ENCODE measurements at places on chromosomes 13 and 19. TPM values are rescaled to one million over a fixed set of nuclear protein-coding genes. Genes with fewer than 3 reads are reported as not detected.
A peak's percentile ranks its signal among the peaks of the same experiment; 100 is the strongest.

GRCh38 chr13:27500806-27501534 is 50.6 kb upstream of the MTIF3 start:
- H3K36me3 ChIP-seq = no peaks in the 10 kb centered on the region
- H3K4me1 ChIP-seq = no peaks in the 10 kb centered on the region
- no peak overlapping the region for H3K4me3 ChIP-seq
- no peak overlapping the region for H3K27ac ChIP-seq

- no peak overlapping the region for H3K4me3 ChIP-seq
- H3K4me1 ChIP-seq = peaks cover 18% of the 10 kb centered on the region
- H3K27ac ChIP-seq = no peak overlapping the region
- peaks cover 14% of the 10 kb centered on the region for H3K36me3 ChIP-seq
- peaks cover 3% of the 10 kb centered on the region for H3K27me3 ChIP-seq
Measured at GRCh38 chr13:99258946-99259345, 767 bp upstream of the GPR18 start.

DNA sequence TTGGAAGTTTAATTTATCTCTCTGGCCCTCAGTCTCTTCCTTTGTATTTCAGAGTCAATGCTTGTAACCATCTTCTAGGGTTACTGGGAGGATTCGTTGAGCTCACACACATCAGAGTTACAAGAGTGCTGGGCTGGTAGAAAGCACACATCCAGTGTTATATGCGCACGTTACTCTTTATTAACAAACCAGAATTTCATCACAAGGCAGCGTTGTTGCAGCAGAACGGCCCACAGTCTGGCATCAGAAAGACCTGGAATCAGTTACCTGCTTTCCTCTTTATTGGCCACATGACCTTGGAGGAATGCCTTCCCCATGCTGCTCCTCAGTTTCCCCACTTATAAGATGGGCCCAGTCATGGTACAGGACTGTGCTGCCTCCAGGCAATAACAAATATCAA is 3.9 kb downstream of the ZNF865 start:
- H3K27me3 ChIP-seq = peaks cover 1% of the 10 kb centered on the region
- peaks cover 32% of the 10 kb centered on the region for H3K4me1 ChIP-seq

DNA sequence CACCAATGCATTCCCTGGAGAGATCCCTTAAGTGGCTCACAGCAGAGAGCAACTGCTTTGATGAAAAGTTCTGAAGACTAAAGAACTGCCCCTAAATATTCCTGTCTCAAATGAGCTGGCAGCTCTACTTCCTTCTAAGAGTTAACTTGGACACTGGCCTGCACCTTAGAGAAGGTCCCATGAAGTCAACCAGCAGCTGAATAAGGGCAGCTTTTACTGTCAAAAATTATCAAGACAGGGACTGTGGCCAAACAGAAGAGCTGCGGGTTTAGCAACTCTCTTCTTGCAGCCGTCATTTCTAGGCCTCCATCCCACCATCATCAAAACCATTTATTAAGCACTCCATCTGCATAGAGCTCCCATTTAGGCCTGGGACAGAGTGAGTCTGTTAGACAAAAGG is 491.1 kb upstream of the TSHZ3 start:
- no peaks in the 10 kb centered on the region for H3K27me3 ChIP-seq
- no peak overlapping the region for H3K27ac ChIP-seq
- no peaks in the 10 kb centered on the region for H3K36me3 ChIP-seq
- no peak overlapping the region for H3K4me3 ChIP-seq
- H3K4me1 ChIP-seq = no peaks in the 10 kb centered on the region

- H3K4me1 ChIP-seq = peaks cover 6% of the 10 kb centered on the region
- DNase-seq = peak; percentile 24
- H3K36me3 ChIP-seq = no peaks in the 10 kb centered on the region
- H3K27me3 ChIP-seq = no peaks in the 10 kb centered on the region
- peak overlapping the region; percentile 81 for H3K4me3 ChIP-seq
Measured at GRCh38 chr19:38869836-38870607, 8.1 kb downstream of the RINL start.

DNA sequence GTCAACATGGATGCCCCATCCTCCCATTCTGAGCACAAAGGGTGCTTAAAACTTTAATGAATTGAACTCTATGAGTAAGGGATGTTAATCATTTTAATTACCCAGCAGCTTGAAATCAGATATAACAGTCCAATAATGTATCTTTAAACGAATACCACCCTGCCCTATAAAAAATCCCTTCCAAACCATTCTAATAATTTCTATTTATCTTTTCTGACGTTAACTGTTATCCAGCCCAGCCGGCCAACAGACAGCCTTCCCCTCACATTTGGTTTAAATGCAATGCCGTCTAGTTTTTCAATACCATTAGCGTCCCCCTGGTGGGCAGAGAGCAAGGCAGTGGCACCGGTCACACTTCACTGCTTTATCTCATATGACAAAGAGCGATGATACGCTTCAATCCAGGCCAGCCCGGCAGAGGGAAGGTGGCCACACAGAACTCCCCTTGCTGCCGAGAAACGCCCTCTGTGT is 402.2 kb upstream of the ZNF507 start:
- H3K4me3 ChIP-seq = no peak overlapping the region
- no peaks in the 10 kb centered on the region for H3K36me3 ChIP-seq
- DNase-seq = no peak
- H3K27ac ChIP-seq = no peak overlapping the region
- no peaks in the 10 kb centered on the region for H3K4me1 ChIP-seq

- peaks cover 24% of the 10 kb centered on the region for H3K36me3 ChIP-seq
- H3K4me3 ChIP-seq = no peak overlapping the region
- DNase-seq = no peak
- H3K4me1 ChIP-seq = peaks cover 28% of the 10 kb centered on the region
Measured at GRCh38 chr19:15109768-15110417, 2.7 kb downstream of the SYDE1 start.

The NCCRP1 gene
- total RNA-seq = not detected

The OVOL3 gene
- not detected for total RNA-seq

GRCh38 chr13:109945206-109945960 is 159.0 kb upstream of the IRS2 start:
- no peaks in the 10 kb centered on the region for H3K27me3 ChIP-seq
- H3K4me1 ChIP-seq = peaks cover 26% of the 10 kb centered on the region
- no peak overlapping the region for H3K4me3 ChIP-seq
- H3K36me3 ChIP-seq = peaks cover 8% of the 10 kb centered on the region
- peak; percentile 87 for DNase-seq

- DNase-seq = no peak
- peak overlapping the region; percentile 97 for H3K4me3 ChIP-seq
Measured at GRCh38 chr19:35750167-35750566, 1.8 kb downstream of the LIN37 start.

GRCh38 chr19:3320354-3320670 is 46.1 kb upstream of the NFIC start:
- peaks cover 9% of the 10 kb centered on the region for H3K4me1 ChIP-seq
- H3K27me3 ChIP-seq = peaks cover 16% of the 10 kb centered on the region
- H3K36me3 ChIP-seq = no peaks in the 10 kb centered on the region
- no peak overlapping the region for H3K27ac ChIP-seq
- H3K4me3 ChIP-seq = no peak overlapping the region

DNA sequence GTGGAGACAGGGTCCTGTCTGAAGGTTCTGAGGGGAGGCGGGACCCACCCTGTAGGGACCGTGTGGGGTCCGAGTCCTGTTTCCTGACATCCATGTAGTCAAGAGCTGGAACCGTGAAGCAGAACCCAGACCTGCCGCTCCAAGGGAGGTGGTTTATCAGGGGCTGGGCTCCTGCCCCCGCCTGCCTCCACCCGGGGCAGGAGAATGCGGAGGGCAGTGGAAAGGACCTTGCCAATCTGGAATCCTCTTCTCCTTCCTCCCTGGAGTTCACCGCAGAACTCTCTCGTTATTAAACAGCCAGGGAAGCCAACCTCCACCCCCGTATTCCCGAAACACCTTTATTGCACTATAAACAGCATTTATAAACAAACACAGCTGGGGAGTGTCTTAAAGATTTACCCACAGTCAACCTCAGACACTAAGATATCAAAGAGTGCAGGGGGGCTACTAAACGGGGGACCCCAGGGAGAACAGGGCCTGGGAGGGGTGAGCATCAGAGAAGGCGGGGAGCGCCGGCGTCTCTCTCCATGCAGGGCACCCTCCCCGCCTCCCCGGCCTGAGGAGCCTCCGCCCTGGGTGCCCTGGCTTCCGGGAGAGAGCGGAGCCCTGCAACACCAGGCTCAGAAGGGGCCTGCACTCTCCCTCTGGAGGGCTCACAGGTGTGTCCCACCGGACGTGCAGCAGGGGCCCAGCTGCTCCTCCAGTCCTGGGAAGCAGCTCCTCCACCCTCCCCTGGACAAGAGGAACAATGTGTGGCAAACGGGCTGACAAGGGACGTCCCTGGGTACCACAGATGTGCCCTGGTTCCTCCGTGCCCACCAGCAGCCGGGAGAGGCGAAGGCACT is 3.6 kb downstream of the C2CD4C start:
- H3K27me3 ChIP-seq = peaks cover 3% of the 10 kb centered on the region
- no peak overlapping the region for H3K4me3 ChIP-seq
- 0 out of 2 replicates have a peak, but pooled peaks cover 4% of the 10 kb centered on the region for H3K4me1 ChIP-seq

- H3K4me3 ChIP-seq = no peak overlapping the region
- no peak overlapping the region for H3K27ac ChIP-seq
Measured at GRCh38 chr13:111359237-111359915, 38.9 kb downstream of the TEX29 start.

GRCh38 chr13:80121038-80121437 is 219.9 kb downstream of the SPRY2 start:
- peaks cover 20% of the 10 kb centered on the region for H3K4me1 ChIP-seq
- H3K36me3 ChIP-seq = no peaks in the 10 kb centered on the region
- no peak for DNase-seq
- no peak overlapping the region for H3K4me3 ChIP-seq
- H3K27me3 ChIP-seq = no peaks in the 10 kb centered on the region
- no peak overlapping the region for H3K27ac ChIP-seq

GRCh38 chr13:90039516-90039915 is 1308.0 kb upstream of the MIR17HG start:
- no peaks in the 10 kb centered on the region for H3K27me3 ChIP-seq
- H3K4me3 ChIP-seq = no peak overlapping the region
- no peak for DNase-seq
- no peaks in the 10 kb centered on the region for H3K36me3 ChIP-seq

- H3K36me3 ChIP-seq = no peaks in the 10 kb centered on the region
- no peak overlapping the region for H3K27ac ChIP-seq
- H3K4me1 ChIP-seq = no peaks in the 10 kb centered on the region
- no peak for DNase-seq
Measured at GRCh38 chr13:111518161-111518792, 197.8 kb downstream of the TEX29 start.

GRCh38 chr19:51586103-51586728 is 15.1 kb downstream of the ZNF175 start:
- H3K36me3 ChIP-seq = peaks cover 92% of the 10 kb centered on the region
- H3K4me1 ChIP-seq = no peaks in the 10 kb centered on the region
- DNase-seq = no peak
- H3K4me3 ChIP-seq = no peak overlapping the region
- no peak overlapping the region for H3K27ac ChIP-seq

The DKKL1 gene
- not detected for total RNA-seq

GRCh38 chr19:54420383-54421168 is 5.3 kb downstream of the TTYH1 start:
- DNase-seq = no peak
- H3K4me1 ChIP-seq = peaks cover 5% of the 10 kb centered on the region
- H3K27ac ChIP-seq = no peak overlapping the region
- H3K4me3 ChIP-seq = no peak overlapping the region
- H3K27me3 ChIP-seq = peaks cover 12% of the 10 kb centered on the region

DNA sequence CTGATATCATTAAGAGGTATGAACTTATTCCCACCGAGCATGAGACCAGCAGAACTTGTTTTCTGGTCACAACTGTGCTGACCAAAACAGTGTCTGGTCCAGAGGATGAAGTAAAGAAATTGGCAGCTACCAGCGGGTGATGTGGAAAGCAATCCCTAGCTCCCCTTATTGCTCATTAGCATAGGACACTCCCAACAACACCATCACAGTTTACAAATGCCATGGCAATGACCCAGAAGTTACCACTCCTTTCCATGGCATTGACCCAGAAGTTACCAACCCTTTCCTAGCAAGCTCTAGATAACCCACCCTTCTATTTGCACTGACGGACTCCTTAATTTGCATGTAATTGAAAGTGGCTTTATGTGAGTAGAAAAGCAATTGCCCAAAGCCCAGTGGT is 1856.1 kb downstream of the OLFM4 start:
- H3K4me1 ChIP-seq = no peaks in the 10 kb centered on the region
- no peak overlapping the region for H3K27ac ChIP-seq
- 0 out of 2 replicates have a peak, but pooled peaks cover 4% of the 10 kb centered on the region for H3K36me3 ChIP-seq
- H3K27me3 ChIP-seq = no peaks in the 10 kb centered on the region
- H3K4me3 ChIP-seq = no peak overlapping the region
- DNase-seq = no peak

DNA sequence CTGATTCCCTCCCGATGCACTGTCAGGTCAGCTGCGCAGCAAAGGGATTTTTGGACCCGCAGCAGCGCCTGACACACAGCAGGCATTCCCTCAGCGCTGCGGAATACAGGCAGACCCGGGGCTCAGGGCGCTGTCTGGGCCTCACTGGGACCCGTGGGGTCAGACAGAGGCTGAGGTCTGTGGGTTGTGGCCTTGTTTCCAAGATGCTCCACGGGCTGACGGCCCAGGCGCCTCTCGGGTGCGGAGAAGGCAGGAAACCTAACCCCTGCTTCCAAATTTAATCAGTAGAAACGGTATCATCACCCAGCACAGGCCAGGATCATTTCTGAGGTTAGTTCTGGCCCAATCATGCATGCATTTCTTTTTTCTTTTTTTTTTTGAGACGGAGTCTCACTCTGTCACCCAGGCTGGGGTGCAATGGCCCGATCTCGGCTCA is 686 bp upstream of the RNF126 start:
- peak overlapping the region; percentile 88 for H3K4me3 ChIP-seq
- peaks cover 32% of the 10 kb centered on the region for H3K4me1 ChIP-seq
- H3K27me3 ChIP-seq = peaks cover 3% of the 10 kb centered on the region
- no peaks in the 10 kb centered on the region for H3K36me3 ChIP-seq
- no peak for DNase-seq
- H3K27ac ChIP-seq = peak overlapping the region; percentile 82

DNA sequence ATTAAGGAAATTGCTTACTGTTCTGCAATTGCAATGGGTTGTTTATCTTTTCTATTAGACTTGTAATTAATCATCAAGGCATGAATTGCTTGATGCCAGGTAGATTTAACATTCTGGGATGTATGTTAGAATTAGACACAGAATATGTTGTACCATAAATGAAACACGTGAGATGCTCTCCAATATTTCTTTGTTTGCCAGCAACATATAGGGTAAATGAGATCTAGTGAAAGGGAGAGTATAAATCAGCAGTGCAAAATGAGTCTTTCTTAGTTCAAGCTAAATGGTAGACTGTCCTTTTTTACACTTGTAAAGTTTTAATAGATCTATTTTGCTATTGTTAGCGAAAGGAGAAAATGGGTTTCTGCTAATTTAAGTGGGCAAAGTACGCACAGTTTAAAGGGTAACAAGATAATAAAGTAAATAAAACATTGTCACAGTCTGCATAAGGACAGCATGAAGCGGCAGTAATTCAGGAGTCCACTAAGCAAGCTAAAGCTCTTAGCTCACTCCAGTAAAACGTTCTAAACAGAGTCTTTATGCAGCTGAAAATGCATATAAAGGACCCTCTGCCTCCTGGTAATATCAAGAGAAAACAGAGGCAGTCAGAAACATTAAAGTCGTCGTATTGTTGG is 1137.1 kb downstream of the OLFM4 start:
- no peaks in the 10 kb centered on the region for H3K27me3 ChIP-seq
- H3K27ac ChIP-seq = no peak overlapping the region
- DNase-seq = no peak
- no peaks in the 10 kb centered on the region for H3K4me1 ChIP-seq

- H3K4me1 ChIP-seq = peaks cover 40% of the 10 kb centered on the region
- H3K27me3 ChIP-seq = peaks cover 6% of the 10 kb centered on the region
- no peak for DNase-seq
- H3K36me3 ChIP-seq = peaks cover 49% of the 10 kb centered on the region
Measured at GRCh38 chr19:45418802-45419201, 4.9 kb downstream of the ERCC1 start.

GRCh38 chr19:45056831-45057230 is 18.0 kb downstream of the CLASRP start:
- no peak for DNase-seq
- no peak overlapping the region for H3K27ac ChIP-seq
- H3K36me3 ChIP-seq = peaks cover 32% of the 10 kb centered on the region

Data from HFFc6 (cell line).